ENCODE measurements at places on chromosomes 1 and 21. TPM values are rescaled to one million over a fixed set of nuclear protein-coding genes. Genes with fewer than 3 reads are reported as not detected.
A peak's percentile ranks its signal among the peaks of the same experiment; 100 is the strongest.

Gene HCRTR1
- 0.31 TPM for total RNA-seq

Gene TNNI3K
- 6.4 TPM for total RNA-seq

Gene TFB2M
- total RNA-seq: 20.0 TPM

Gene CLDN19
- total RNA-seq: 0.19 TPM

- no peak for DNase-seq
These were observed 122.9 kb downstream of the NUF2 start for GRCh38 chr1:163444665-163445064.

GRCh38 chr1:201508809-201509208 is 1.9 kb upstream of the CSRP1 start:
- DNase-seq: no peak

DNA sequence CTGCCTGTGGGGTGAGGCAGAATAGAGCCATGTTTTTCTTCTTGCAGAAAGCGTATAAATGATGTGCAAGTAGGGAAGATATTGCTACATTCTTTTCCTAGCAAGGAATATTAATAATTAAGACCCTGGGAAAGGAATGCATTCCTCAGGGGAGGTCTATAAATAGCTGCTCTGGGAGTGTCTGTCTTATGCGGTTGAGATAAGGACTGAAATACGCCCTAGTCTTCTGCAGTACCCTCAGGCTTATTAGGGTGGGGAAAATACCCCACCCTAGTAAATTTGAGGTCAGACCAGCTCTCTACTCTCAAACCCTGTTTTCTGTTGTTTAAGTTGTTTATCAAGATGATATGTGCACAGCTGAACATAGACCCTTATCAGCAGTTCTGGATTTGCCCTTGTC is 155.9 kb upstream of the HMCN1 start:
- DNase-seq: no peak

- peak; percentile 79 for DNase-seq
These were observed 8.2 kb downstream of the LMNA start for GRCh38 chr1:156122519-156123355.

GRCh38 chr1:14740016-14740415 is 141.5 kb downstream of the KAZN start:
- DNase-seq: no peak

GRCh38 chr1:105419030-105419429 is 1637.4 kb upstream of the PRMT6 start:
- no peak for DNase-seq

DNA sequence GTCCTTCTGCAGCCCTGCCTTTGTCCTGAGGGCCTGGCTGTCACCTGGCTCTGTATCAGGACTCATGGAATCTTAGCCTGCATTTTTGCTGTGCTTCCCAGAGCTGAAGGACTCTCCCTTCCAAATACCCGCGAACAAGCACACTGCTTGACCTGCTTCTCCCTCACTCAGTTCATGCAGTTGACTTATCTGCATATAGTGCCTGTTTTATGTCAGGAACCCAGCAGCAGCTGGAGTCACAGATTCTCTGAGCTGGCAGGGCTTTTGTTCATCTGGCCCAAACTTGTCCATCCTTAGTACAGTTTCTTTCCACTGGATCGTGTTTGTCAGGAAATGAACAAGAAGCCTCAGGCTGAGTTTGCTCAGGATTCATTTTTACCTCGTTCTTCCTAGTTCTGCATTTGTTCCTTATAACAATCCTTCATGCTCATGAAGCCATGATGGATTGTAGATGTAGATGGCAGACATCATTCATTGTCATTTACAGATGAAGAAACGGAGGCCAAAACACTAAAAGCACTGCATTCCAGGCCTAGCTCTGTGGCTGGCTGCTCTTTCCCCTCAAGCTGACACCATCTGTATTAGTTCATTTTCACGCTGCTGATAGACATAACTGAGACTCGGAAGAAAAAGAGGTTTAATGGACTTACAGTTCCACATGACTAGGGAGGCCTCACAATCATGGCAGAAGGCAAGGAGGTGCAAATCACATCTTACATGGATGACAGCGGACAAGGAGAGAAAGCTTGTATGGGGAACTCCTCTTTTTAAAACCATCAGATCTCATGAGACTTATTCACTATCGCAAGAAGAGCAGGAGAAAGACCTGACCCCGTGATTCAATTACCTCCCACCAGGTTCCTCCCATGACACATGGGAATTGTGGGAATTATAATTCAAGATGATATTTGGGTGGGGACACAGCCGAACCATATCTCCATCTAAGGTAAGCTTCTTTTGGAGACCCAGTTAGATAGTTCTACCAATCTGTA is 150.9 kb downstream of the HIVEP3 start:
- DNase-seq: no peak

DNA sequence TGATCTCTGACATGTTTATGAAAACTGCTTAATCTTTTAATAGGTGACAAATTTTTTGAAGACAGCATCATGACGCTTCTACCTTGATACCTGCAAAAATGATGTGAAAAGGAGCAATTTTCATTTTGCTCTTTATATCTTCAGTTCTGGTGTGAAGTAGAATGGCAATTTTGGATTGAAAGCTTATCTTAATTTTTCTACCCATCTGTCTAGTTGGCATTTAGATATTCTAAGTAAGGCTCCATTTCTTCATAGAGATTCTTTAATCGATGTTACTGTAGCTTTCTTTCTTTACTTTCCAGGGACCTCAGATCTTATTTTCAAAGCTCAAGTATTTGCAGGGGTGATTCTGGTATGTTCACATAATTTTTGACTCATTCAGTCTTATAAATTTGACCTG is 32.3 kb upstream of the GPR52 start:
- DNase-seq: no peak

- DNase-seq: no peak
These were observed 98.3 kb downstream of the KAZN start for GRCh38 chr1:14696761-14697160.

DNA sequence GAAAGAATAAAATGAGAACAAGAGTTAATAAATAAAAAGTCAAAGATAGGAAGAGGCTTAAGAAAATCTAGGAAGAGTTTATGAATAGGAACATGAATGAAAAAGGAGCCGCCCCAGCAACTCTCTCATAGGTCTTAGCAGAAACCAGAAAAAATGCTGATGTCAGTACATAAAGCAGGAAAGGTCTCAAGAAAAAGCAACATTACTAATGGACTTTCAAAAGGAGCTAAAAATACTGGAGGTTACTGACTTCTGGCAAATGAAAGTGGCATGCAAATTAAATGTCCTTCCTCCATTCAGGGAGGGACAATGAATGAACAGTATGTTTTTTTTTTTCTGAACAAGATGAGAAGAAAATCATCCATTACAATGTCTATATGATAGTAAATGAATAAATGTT is 387.6 kb downstream of the BRINP2 start:
- DNase-seq: no peak

GRCh38 chr1:240031414-240031813 is 60.3 kb upstream of the FMN2 start:
- DNase-seq: no peak
